ENCODE measurements at places on chromosomes 3 and 15.

- DNase-seq: no peak
These were observed 493.0 kb upstream of the ATP11B start for GRCh38 chr3:182300266-182300665.

GRCh38 chr15:26103002-26103404, 239.9 kb upstream of the ATP10A start:
- DNase-seq: no peak

DNA sequence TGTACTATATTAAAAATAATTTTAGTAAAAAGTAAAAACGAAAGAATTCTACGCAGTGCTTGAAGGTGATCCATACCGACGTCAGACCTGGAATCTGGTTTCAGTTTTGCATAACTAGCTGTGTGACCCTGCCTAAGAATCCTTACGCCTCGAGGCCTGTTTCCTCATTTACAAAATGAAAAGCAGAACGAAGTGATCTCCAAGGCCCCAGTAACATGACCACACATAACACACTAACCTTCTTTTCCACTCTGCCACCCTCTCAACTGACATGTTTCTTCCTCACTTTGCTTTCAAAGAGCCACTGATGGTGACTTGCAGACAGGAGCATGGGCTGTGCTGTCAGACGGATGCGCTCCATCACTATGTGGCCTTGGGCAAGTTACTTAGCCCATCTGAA, 4.8 kb downstream of the MESD start:
- no peak for DNase-seq

- no peak for DNase-seq
These were observed 95.2 kb upstream of the PLXNA1 start for GRCh38 chr3:126887686-126888085.

DNA sequence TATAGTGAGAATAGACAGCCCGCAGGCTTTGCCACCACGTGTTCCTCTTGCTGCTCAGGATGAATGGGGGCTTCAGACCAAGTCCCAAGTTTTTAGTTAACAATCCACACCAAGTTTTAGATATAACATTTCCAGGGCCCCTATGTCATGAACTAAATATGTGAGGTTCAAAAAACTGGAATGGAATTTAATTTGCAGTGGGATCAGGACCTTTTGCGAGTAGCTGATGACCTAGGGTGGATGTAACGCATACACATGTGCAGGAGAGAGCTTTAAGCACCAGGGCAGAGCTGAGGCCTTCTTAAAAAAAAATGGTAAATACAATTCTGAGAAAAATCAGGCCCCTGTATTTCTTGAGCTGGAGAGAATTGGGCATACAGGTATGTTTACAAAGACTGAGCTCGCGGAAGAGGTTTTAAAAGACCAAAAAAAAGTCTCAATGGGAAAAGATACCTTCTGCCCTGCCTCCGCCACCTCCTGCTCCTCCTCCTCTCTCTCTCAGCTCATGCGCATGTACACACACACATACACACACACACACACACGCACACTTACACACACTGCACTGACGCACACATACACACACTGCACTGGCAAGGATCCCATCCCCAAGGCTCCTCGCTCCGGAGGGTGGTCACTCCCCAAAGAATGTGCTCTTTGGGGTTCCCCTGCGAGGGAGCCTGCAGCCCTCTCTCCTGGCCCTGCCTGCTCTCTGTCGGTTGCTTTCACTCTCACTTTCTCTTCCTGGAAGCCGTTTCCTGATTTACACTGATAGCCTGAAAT, 48.2 kb upstream of the IGF1R start:
- DNase-seq: no peak

GRCh38 chr3:151467069-151467468, 6.2 kb upstream of the IGSF10 start:
- DNase-seq: no peak

DNA sequence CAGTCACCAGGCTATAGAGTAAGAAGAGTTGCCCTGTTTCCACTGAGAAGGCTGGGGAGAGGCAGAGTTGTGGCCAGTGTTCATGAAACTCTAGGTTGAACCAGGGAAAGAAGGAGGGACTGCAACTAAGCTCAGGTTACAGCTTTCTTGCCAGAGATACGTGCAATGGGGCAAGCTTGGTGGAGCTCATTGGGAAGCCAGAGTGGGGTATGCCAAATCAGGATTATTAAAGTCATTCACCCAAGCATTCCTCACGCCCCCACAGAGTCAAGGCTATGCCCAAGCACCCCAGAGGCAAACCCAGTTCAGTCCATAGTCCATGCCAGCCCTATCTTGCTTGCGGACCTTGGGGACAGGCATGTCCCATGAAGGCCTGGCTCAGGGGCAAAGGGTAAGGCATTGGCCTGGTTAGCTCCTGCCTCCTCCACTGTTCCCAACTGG, 17.6 kb downstream of the SLC6A20 start:
- no peak for DNase-seq

GRCh38 chr3:6737630-6738029, 123.3 kb upstream of the GRM7 start:
- no peak for DNase-seq

GRCh38 chr3:86814321-86814720, 176.6 kb downstream of the VGLL3 start:
- DNase-seq: no peak

DNA sequence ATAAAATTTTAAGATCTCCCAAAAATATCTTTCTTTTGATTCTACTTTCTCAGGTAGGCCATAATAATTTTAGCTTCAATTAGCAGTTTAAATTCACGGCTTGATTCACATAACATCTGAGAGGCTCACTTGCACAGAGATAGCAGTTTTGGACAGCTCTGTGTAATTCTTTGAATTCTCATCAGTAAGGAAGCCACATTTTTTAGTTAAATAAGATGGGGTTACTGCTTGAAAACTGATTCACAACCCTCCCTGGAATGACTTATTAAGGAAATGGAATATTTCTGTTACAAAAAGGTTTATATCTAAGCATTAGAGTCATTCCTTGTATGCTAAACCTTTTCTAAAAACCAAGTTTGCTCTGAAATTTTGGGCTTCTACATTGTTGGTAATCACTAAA, 212.7 kb downstream of the ALCAM start:
- DNase-seq: no peak

DNA sequence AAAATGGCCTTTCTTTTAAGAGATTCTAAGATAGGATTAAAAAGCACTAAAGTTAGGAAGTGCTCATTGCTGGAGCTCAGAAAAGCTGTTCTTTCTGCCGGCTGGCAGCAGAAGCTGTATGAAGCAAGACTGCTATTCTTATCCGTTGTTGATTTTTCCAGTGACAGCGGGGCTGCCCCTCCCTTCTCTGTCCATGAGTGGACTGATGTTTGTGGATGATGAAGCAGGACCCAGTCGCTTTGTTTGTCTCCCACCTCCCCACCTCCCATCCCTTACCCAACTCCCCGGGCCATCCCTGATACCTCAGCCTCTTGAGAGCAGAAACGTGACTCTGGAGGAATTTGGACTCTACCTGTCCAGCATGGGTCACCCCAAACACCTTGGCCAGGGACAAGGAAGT, 10.3 kb upstream of the MUSTN1 start:
- DNase-seq: no peak

GRCh38 chr3:108117241-108117775, 26.5 kb upstream of the CD47 start:
- DNase-seq: no peak

GRCh38 chr15:81087694-81088093, 46.4 kb upstream of the CFAP161 start:
- no peak for DNase-seq

DNA sequence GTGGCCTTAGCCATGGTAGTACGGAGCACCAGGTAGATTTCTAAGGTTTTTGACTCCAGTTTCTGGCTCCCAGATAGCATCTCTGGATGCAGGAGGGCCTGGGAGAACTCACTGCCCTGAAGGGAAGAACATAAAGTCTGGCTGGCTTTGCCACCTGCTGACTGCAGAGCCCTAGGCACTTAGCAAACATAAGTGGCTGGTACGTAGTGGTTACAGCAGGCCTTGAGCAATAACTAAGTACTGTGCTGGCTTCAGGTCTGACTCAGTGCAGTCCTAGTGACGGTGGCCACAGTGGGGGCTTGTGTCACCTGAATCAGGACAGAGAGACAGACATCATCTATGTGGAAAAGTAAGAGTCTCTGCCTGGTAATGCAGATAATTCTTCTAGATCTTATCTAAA, 871.1 kb downstream of the PDCD6IP start:
- DNase-seq: no peak

- no peak for DNase-seq
These were observed 63.5 kb upstream of the KLF13 start for GRCh38 chr15:31262901-31263671.

DNA sequence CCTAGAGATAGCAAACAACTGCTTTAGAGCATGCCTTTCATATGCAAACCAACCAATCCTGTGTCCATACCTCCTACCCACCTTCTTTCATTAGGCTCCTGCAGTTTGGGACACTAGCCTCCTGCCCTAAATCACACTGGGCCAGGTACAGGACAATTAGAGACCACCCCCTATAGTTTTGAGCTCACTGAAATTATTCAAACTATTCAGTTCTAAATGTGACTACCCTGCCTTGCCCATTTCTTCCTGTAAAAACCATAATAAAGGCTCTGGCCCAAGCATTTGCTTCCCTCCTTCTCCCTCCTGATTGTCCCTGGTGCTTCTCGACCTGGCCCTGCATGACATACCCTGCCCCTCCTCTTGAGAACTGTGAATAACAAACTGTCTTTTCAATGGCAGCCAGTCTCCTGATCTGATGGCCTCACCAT, 31.4 kb upstream of the LRIG1 start:
- DNase-seq: no peak

DNA sequence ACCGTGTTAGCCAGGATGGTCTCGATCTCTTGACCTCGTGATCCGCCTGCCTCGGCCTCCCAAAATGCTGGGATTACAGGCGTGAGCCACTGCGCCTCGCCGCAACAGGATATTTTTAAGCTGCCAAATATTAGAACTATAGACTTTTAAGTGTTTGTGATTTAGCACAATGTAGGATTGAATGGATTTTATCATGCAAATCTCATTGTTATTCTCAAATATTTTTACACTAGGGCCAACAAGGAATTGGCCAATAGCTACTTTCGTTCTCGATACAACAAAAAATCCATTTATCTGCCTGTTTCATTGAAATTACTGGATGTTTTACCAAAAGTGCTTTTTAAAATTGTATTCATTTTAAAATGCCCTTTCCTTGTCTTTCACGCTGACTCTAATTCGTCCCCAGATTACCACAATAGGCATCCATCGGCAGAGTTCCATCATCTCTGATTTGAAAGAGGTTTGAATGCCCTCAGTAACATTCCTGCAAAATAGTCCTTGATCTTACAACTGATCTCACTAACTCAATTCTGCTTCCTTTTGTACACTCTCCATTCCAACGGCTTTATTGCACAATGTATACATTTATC, 99.6 kb upstream of the ROBO2 start:
- DNase-seq: no peak

Data from NCI-H1417 treated with DMSO at 0.1 percent for 48 hours (cell line).